HCT116 (cell line): ENCODE measurements at places on chromosomes 16 and 17.

DNA sequence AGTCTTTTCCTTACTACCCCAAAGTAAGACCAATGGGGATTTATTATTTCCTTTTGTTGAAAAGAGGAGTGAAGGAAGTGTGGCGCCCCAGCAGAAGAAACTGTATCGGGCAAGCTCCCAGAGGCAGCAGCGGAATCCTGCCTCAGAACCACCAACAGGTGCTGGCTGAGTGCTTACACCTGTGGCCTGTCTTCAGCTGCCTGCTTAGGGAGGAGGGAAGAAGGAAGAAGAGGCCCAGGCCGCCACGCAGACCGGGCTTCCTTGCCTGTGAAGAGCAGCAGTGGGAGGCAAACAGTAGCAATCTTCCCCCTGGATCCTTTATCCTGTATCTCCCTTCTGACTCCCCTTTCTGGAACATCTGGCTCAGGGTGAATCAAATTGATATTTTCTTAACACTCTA lies 134.7 kb downstream of the AATF start:
- no peak for DNase-seq

- DNase-seq, result no peak
Measured at GRCh38 chr17:43092901-43093300, 32.3 kb downstream of the BRCA1 start.

GRCh38 chr17:49722066-49722465 lies 14.3 kb upstream of the SLC35B1 start:
- no peak for DNase-seq

GRCh38 chr16:67928561-67929364 lies 2.9 kb downstream of the CTRL start:
- peak; percentile 24 for DNase-seq

DNA sequence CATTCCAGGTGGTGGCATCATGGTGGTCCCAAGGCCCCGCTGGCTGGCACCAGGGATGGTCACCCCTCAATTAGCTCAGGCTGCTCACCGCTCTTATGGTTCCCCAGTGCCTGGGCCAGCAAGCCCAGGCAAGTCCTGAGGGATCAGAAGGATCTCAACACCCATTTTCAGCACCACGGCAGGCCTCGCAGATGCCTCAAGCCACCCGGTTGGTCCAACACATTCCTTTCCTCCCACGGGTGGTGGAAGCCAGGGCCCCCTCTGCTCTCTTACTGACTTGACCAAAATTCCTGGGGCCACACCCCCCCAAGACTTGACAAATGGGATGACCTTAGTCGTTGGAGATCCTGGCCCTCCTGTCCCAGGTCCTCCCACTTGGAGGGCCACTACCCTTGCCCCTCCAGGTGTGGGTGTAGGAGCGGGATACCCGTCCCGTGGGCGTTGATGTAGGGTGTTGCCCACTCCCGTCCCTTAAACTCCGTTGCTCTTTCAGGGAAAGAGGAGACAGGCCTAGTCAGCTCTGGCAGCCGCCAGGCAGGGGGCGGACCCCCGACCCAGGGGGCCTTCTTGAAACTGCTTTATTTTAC lies 5.9 kb downstream of the ZNF205 start:
- no peak for DNase-seq

- DNase-seq, result no peak
Measured at GRCh38 chr17:72677714-72678390, 414.6 kb downstream of the SLC39A11 start.
